ENCODE measurements at places on chromosomes 12 and 14.

DNA sequence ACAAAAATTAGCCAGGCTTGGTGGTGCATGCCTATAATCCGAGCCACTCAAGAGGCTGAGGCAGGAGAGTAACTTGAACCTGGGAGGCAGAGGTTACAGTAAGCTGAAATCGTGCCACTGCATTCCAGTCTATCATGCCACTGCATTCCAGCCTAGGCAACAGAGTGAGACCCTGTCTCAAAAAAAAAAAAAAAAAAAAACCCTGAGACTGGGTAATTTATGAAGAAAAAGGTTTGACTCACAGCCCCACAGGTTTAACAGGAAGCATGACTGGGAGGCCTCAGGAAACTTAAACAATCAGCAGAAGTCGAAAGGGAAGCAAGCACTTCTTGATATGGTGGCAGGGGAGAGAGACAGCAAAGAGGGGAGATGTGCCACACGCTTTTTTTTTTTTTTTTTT lies 123.2 kb downstream of the GXYLT1 start:
- DNase-seq = no peak

DNA sequence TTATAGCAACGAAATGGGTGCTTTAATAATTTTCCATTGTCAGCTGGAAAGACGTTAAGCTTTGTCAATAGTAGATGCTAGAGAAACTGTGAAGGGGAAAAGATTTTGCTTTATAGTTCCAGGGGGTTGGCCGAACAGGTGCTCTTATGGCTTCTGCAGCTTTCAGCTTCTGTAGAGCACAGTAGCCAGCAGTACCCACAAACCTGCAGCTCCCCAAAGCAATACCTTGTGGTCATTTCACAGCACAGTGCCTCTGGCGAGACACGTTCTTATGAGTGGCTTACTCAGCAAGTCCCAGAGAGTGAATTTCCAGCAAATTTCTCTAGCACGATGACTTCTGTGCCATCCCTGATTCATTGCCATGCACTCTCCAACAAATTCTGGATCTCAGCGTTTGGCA lies 416.3 kb upstream of the ATP2B1 start:
- no peak for DNase-seq

GRCh38 chr12:125525879-125526278 lies 460.6 kb downstream of the AACS start:
- DNase-seq = no peak

GRCh38 chr12:112194601-112195247 lies 69.4 kb downstream of the TRAFD1 start:
- no peak for DNase-seq

DNA sequence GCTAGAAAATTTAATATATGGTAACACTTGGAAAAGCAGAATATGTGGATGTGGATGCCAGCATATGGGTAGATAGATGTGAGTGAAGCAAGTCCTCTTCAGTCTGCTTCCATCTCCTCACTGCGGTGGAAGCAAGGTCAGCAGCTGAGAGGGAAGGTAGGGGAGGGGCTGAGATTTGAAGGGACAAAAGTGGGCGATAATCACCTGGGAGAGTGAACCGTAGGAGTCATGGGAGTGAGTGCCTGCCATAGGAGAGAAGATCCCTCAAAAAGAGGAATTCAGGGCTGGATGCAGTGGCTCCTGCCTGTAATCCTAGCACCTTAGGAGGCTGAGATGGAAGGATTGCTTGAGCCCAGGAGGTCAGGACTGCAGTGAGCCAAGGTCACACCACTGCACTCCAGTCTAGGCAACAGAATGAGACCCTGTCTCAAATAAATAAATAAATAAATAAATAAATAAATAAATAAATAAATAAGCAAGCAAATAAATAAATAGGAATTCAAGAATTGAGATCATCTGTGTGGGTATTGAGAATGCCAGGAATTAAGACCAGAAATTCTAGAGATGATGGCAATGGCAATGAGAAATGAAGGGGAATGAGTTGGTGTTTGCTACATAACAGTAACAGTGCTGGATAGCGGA lies 123.4 kb downstream of the BICD1 start:
- no peak for DNase-seq

DNA sequence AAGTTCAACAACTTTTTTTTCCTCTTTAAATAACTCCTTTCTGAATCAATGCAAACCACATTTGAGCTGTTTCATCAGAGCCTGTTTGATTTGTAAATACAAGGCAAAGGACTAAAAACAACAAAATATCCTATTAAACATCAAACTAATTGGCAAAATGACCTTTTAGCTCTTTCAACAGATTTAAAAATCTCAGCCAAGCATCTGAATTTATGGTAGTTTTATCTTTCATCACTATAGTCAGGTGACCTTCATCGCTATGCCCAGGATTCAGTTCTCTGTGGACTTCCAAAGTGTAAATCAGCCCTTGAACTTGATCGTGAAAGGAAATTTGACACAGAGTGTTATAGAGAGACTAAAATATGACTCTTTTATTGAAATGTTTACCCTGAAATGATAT lies 1554.5 kb upstream of the FLRT2 start:
- DNase-seq = no peak

GRCh38 chr12:24479131-24479530 lies 469.8 kb downstream of the BCAT1 start:
- DNase-seq = no peak

DNA sequence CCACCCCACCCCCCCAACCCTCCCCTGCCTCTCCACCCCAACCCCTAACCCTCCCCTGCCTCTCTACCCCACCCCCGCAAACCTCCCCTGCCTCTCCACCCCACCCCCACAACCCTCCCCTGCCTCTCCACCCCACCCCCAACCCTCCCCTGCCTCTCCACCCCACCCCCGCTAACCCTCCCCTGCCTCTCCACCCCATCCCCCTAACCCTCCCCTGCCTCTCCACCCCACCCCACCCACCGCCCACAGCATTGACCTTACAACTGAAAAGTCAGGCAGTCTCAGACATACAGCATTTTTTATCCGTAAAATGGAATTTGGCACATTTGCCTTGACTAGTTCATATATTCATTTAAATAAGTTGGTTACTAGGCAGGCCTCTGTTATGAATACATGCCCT lies 38.6 kb upstream of the ACTN1 start:
- no peak for DNase-seq

DNA sequence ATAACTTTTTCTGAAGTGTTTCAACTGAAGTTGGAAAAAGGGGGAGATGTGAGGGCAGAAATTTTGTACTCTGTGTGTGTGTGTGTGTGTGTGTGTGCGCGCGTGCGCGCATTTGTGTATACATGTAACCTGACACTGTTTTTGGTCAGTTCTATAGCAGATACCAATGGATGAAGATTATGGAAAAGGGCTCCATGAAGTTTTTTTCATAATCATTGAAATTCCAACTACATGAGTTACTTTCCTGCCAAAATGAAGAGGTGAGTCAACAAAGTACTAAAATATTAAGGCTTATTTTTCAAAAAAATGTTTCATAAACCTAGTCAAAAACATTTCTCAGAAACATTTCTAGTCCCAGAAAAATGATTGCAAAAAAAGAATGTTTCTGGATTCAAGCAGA lies 25.7 kb upstream of the CERS5 start:
- DNase-seq = no peak

DNA sequence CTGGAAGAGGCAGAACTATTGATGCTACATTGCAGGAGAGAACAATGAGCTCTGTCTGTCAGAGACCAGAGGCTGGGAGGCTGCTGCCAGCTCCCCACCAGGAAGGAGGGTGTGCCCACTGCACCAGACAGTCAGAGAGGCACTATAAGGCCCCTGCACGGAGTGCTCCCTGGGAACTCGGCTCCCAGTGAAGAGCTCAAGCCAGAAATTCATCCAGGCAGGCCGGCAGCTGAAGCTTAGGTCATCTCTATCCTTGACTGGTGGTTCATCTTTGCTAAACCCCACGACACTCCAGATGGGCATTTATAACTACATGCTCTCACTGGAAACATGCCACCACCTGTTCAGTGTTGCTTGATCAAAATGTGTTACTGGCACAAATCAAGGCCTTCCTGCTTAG lies 65.1 kb upstream of the GPATCH2L start:
- no peak for DNase-seq

- no peak for DNase-seq
These were observed 8.3 kb upstream of the CHST11 start for GRCh38 chr12:104448451-104448850.

DNA sequence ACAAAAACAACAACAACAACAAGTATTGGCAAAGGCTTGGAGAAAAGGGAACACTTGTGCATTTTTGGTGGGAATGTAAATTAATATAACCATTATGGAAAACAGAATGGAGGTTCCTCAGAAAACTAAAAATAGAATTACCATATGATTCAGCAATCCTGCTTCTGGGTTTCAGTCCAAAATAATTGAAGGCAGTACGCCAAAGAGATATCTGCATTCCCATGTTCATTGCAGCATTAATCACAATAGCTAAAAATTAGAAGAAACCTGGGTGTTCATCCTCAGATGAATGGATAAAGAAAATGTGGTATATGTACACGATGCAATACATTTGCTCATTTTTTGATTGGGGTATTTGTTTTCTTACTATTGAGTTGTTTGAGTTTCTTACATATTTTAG lies 813.0 kb downstream of the NRXN3 start:
- no peak for DNase-seq

GRCh38 chr12:108305991-108306501 lies 33.1 kb downstream of the CMKLR1 start:
- DNase-seq = no peak

DNA sequence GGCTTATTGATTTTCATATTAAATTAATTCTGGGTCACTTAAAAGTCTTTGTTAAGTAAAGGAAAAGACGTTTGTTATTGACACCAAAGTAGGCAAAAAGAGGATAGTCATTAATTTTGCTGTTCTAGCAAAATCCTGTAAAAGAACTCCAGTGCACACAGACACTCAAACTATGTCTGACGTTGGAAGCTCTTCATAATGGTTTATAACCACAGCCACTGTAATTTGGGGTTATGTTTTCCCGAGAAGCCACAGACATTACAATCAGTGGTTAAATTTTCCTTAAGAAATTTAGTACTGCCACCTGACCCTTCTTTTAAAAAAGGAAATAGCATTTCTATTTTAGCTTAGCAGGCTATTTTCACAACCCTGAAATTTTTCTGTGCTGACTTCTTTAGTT lies 267.5 kb downstream of the CCDC91 start:
- no peak for DNase-seq

- no peak for DNase-seq
These were observed 69.6 kb downstream of the TMTC2 start for GRCh38 chr12:82756303-82756702.

GRCh38 chr12:51115533-51115932 lies 32.1 kb upstream of the CSRNP2 start:
- no peak for DNase-seq

DNA sequence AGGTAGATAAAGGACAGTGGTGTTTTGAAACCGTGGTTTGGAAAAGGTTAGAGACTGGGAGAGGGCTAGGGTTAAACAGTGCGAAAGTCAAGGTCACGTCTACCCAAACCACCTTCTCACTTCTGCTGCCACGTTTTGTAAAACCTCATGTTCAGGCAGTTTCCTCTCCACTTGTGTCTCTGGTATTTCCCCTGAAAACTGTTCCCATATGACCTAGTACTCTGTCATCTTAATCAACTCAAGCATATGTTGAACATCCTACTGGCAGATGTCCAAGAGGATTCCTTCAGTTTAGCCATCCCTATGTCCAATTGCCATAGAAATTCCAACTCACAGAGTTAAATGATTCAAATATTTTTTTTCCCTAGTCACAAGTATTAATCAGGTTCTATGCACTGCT lies 17.4 kb downstream of the CLEC4C start:
- no peak for DNase-seq

DNA sequence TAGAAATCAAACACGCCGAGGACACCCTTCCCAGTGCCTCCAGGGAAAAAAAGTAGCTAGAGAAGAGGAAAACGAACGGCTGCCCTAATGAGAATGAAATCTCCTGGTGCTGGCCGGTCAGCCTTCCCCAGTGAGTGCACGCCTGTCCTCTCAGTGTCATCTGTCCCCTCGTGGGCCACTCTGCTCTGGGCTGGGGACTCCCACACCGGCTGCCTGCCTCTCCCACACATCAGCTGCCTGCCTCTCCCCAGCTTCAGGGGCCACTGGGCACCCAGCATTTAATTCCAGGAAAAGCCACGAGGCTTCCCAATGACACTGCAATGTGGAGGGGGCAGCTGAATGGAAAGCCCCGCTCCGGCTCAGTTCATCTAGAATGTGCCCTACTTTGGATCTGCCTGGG lies 59.0 kb downstream of the CCDC85C start:
- DNase-seq = no peak

DNA sequence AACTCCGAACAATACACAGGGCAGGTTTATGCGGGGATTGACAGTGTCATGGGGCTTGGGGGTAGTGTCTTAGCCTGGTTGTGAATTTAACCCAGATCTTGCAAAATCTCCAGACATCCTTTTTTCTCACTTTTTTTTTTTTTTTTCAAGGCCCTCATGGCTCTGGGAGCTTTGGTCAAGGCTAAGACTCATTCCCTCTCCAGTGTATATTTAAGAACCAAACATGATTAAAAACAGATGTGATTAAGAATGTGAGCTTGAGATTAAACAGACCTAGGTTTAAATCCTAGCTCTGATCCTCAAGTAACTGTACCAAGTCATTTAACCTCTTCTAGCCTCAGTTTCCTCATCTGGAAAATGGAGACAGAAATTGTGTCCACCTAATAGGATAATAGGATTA lies 151.7 kb upstream of the FUT8 start:
- DNase-seq = no peak

DNA sequence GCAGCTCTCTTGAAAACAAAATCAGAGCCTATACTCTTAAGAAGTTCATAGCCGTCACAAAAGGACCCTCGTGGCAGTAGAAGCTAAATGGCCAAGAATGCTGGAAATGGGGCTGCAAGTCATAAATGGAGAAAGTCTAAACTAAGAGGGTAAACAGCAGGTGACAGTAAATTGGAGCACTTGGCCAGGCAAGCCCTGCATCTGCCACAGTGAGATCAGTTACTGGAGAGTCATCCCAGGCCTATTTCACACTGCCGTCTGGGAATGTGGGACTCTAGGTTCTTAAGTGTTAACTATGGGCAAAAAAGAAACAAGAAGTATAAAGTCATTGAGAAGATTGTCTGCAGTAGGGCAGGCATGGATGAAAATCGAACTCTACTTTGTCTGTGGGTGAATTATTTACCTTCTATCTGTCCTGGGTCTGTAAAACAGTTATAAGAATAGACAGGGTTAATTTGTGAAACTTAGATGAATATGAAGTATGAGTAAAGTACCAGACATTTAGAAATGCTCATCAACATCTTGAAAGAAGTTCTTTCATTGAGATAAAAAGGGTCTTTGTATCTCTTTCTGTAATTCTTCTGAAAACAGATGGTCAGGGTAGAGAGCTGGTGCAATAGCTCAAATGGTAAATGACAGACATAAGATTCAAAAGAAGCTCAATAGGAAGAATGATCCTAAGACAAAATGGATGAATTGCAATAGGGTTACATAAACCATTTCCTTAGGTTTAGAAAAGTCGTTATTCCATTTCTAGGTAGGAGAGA lies 792.5 kb downstream of the DIO2 start:
- DNase-seq = no peak

GRCh38 chr12:113766879-113767878 lies 198.9 kb downstream of the RBM19 start:
- no peak for DNase-seq

GRCh38 chr12:58588770-58589169 lies 331.5 kb downstream of the LRIG3 start:
- DNase-seq = no peak
